ENCODE measurements at places on chromosomes 7 and 10.

GRCh38 chr7:79452495-79453265 is 787 bp downstream of the MAGI2 start:
- peak; percentile 62 for DNase-seq

DNA sequence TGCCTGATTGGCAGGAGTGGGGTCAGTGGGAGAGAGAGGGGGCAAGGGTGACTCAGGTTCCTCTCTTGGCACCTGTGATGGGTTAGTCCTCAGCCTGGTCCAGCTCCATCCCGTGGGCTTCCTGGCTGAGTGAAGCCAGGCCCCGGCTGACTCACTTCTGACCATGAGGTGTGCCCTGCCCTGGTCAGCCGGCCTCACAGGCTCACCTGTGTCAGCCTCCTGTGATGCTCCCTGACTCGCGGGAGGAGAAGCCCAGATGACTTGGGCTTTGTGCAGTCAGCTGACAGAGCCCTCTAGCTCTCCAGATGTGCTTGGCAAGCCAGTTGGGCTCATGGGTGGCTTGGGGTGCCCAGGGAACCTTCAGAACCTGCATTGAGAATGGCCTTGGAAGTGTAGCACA is 16.0 kb upstream of the PPIF start:
- DNase-seq, result no peak

DNA sequence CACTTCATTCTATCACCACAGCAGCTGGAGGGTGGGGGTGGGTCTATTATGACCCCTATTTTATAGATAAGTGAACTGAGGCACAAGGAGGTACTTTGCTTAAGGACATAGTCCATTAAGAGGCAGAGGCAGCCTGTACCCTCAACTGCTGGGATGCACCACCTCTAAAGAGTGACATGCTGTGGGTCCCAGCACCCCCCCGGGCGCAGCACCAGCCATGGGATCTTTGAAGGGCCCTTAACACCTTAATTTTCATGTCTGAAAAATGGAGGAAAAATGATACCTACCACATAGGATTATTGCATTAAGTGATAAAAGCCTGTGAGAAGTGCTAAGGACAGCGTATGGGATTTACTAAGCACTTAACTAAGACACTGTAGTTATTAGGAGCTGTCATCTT is 15.4 kb downstream of the ADCYAP1R1 start:
- DNase-seq, result no peak

DNA sequence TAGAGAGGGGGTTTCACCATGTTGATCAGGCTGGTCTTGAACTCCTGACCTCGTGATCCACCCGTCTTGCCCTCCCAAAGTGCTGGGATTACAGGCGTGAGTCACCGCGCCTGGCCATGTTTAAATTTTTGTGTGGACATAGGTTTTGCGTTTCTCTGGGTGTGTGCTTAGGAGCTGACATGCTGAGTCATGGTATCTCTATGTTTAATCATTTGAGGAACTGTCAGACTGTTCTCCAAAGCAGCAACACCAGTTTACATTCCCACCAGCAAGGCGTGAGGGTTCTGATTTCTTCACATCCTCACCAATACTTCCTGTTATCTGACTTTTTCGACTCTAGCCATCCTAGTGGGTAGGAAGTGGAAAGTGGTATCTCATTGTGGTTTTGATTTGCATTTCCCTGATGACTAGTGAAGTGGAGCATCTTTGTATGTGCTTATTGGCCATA is 153.7 kb downstream of the DNAJB6 start:
- peak; percentile 5 for DNase-seq

GRCh38 chr7:116544487-116544886 is 19.7 kb downstream of the CAV1 start:
- no peak for DNase-seq

GRCh38 chr7:112869111-112869774 is 79.0 kb upstream of the TMEM168 start:
- peak; percentile 61 for DNase-seq

- no peak for DNase-seq
Observed at GRCh38 chr7:141454338-141454737, 96.9 kb upstream of the AGK start.

DNA sequence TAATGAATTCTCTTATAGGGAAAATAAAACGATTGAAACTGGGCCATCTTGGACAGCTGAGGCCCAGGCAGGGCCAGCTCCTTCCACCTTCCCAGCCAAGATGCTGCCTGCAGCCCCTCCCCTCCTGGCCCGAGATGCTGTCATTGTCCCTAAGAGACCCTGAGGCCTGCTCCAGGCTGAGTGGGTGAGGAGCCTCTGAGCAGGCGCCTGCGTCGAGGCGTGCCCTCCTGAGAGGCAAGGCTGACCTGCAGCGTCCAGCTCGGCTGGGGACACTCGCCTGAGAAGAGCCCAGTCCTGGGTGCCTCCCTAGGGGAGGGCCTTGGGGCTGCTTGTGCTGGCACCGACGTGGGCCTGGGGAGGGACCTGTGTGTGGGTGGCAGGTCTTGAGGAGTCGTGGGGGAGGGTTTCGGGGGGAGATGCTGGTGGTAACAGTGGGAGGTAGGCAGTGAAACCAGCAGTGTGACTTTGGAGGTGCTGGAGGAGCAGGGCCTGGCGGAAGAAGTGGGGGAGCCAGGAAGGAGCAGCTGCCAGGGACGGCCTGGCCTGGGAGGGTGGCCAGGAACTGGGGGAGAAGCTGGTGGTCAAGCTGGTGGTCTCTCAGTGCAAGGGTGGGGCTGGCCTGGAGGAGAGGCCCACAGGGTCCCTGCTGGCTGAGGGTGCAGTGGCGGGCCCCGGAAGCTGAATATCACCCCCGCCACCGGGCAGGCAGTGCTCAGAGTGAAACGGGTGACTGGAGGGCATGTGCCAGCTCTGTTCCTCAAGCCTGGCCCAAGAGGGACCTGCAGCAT is 7.9 kb downstream of the GPR146 start:
- no peak for DNase-seq

DNA sequence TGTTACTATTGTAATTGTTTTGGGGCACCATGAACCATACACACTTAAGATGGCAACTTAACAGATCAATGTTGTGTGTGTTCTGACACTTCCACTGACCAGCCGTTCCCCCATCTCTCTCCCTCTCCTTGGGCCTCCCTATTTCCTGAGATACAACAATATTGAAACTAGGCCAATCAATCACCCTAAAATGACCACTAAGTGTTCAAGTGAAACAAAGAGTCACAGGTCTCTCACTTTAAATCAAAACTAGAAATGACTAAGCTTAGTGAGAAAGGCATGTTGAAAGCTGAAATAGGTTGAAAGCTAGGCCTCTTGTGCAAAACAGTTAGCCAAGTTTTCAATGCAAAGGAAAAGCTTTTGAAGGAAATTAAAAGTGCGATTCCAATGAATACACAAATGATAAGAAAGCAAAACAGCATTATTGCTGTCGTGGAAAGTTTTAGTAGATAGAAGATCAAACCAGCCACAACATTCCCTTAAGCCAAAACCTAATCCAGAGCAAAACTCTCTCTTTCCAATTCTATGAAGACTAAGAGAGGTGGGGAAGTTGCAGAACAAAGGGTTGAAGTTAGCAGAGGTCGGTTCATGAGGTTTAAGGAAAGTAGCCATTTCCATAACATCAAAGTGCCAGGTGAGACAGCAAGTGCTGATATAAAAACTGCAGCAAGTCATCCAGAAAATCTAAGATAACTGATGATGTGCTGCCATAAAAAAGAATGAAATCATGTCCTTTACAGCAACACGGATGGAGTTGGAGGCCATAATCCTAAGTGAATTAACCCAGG is 90.6 kb downstream of the MTPN start:
- DNase-seq, result no peak

GRCh38 chr7:149469806-149470205 is 8.9 kb upstream of the ZNF777 start:
- DNase-seq, result no peak

DNA sequence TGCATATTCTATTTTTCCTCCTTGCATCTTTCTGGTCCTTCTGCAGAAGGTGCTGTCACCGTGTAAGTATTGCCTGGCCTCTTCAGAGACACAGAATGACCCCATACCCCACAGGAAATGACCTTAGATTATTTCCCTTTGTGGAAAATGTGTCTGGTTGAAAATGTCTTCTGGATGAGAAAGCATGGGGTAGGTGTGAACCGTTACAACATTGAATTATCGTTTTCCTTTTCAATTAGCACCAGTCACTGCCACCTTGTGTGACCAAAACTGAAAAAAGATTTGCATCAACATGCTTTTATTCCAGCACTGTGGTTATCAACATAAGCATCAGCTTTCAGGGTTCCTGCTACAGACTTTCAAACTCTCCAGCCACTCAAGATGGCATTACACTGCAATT is 58.0 kb upstream of the CELF2 start:
- no peak for DNase-seq

DNA sequence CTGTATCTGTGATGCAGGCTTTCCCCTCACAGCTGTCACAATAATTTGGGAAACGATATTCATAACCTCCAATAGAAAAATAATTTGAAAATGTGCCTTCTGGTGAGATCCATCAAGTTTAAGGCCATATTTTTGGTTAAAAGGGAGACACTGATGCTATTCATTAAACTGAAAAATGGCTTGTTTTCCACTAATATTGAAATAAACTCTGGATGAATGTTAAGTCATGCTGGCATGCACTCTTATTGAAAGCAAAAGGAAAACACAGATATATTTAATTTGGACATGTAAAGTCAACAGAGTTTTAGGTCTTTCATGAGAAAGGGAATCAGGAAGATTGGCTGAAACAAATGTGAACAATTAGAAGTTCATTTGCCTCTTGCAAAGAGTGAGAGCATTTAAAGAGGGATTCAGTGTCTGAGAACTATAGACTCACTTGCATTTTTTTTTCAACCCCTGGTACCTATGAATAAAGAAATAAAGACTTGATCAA is 879.2 kb downstream of the LRMDA start:
- no peak for DNase-seq

DNA sequence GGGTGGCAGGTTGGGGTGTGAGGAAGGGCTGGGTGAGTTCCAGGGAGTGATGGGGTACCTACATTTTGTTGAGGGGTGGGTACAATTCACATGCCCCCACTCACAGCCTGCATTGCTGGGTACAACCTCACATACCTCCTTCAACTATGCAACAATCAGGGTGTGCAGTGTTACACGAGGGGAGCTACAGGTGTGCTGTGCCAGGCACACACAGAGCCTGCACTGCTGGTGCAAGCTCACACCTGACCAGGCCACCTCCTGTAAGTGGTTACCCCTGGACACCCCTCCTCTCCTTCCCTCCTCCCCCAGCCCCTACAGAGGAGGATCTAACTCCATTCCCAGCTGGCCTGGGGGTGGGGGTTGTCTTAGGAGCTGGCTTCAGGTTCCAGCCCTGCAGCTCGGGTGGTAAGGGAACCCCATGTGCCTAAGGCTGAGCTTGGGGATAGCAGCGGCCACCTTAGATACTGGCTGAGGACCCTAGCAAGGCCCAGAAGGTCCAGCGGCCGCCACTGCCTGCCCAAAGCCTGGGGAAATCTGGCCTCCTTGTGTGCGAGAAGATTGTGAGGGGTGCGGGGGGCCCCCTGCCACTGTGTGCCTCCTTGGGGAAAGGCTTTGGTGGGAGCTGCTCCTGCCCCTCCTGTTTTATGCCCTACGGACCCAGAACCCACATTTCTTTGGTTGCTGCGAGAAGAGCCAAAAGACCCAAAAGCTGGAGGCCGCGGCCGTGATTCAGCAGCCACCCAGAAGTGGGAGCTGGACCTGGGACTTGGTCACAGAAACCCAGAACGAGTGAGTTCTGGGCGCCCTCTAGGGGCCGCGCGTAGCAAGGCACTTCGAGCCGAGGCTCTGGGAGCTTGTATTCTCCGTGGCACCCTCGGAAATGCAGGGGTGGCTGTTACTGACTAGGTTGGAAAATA is 10.8 kb downstream of the TLX1 start:
- DNase-seq, result peak; percentile 89

GRCh38 chr10:125797994-125798662 is 22.5 kb upstream of the MMP21 start:
- DNase-seq, result no peak

DNA sequence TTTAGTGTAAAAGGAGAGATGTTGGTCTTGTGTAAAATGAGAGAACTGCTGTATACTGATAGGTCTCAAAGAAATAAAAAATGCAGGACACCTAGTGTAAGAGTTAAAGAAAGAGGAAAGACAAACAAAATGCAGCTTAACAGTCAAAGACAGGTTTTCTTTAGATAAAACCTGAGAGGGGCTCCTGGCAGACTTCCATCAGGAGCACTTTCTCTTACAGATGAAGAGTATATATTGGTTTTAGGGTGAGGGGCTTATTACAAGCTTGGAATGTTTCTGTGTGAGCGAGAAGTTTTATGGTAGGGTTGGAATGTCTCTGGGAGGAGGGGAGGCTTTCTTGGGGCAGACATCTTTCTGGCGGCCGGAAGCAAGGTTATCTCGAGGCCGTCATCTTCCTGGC is 16.2 kb downstream of the ACBD7 start:
- no peak for DNase-seq

DNA sequence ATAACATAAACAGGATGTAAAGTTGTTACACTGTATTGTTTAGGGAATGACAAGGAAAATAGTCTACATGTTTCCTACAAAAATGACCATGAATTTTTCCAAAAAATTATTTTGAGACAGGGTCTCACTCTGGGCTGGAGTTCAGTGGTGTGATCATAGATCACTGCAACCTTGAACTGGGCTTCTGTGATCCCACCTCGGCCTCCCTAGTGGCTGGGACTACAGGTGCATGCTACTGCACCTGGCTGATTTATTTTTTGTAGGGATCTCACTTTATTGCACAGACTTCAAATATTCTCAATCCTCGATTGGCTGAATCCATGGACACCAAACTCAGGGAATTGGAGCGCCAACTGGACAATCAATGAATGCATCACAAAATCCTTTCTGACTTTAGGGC is 6.6 kb downstream of the CHCHD2 start:
- no peak for DNase-seq

- no peak for DNase-seq
Observed at GRCh38 chr7:95375591-95376257, 20.5 kb downstream of the PON3 start.

- DNase-seq, result no peak
Observed at GRCh38 chr10:117674646-117675045, 132.1 kb downstream of the EMX2 start.

GRCh38 chr10:130335336-130335735 is 199.1 kb downstream of the GLRX3 start:
- DNase-seq, result no peak

DNA sequence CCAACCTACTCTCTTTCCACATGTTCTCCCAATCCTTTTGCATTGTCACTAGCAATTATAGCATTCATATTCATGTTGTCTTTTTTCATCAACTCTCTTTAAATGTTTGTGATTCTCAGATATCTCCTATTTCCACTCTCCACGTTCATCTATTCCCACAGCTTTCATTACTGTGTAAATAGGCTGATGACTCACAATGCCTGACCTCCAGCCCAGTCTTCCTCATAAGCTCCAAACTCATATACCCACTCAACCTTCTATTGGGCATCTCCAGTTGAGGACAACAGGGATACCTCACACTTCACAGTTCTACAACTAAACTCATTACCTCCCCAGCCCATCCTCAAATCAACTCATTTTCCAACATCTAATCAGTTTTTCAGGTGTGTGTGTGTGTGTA is 194.1 kb downstream of the DGKI start:
- DNase-seq, result no peak

GRCh38 chr10:78850644-78851435 is 217.9 kb upstream of the ZMIZ1 start:
- no peak for DNase-seq
